ENCODE measurements at places on chromosomes 16 and 17. TPM values are rescaled to one million over a fixed set of nuclear protein-coding genes. Genes with fewer than 3 reads are reported as not detected.

DNA sequence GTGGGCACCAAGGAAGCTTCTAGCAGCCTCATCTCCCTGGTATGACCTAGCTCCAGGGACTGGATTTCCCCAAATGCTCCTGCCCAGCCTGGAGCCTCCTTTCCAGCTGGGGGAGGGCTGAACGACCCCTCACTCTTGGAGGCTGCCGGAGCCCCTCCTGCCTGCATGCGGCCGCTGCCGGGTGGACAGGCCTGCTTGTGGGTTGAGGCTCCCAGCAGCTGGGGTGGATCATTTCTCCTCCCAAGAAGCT lies 213.6 kb downstream of the SEC14L1 start:
- DNase-seq: no peak

Gene NPTX1
- total RNA-seq: 0.42 TPM

DNA sequence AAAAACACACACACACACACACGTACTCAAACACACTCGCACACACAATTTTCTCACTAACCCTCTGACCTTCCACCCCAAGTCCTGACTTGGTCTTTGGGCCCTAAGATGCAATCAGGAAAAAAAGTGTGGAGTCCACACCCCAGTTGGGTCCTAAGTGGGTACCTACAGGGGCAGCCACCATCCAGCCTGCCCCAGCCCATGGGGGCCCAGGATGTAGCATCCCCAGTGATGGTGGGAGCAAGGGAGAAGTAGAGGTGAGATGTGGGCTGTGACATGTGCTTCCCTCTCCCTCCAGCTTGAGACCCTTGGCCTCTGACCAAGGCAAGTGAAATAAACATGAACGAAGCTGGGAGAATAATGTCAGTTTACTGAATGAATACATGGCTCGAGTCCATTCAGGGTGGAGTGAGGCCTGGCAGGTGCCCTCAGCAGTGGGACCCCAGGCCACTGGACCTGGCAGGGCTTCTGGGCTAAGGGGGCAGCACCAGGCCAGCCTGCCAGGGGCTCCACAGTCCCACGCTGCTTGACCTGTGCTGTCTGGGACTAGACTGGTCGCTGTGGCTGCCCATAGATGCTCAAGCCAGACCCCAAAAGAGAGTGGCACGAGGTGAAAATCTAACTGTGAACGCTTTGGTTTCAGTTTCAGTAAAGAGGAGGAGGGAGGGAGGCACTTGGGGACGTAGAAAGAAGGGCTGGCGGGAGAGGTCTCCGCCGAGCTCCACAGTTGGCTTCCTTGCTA lies 73.7 kb downstream of the MRC2 start:
- no peak for DNase-seq

DNA sequence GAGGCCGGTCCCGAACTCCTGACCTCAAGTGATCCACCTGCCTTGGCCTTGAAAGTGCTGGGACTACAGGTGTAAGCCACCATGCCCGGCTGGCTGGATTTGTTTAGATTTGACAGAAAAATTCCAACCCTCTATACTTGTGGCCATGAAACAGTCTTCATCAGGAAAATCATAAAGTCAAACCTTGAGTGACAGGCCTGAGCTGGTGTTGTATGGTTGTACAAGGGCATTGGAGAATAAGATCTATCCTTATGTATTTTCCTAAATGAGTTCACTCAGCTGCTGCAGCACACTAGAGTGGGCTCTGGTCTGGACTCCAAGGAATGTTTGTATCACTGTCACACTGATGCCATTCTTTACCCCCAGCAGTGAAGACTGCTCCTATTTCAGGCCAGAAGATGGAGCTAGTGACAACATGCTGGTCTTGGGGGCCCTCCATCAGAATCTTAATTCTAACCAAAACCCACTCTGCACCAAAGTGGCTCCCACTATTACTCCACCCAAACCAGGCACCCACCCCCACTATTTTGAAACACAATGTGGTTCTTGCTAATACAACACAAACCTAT lies 27.4 kb downstream of the SNX11 start:
- no peak for DNase-seq

Gene AGRP
- total RNA-seq: not detected

- DNase-seq: peak; percentile 95
Measured at GRCh38 chr16:72989579-72990551, 58.1 kb downstream of the ZFHX3 start.

DNA sequence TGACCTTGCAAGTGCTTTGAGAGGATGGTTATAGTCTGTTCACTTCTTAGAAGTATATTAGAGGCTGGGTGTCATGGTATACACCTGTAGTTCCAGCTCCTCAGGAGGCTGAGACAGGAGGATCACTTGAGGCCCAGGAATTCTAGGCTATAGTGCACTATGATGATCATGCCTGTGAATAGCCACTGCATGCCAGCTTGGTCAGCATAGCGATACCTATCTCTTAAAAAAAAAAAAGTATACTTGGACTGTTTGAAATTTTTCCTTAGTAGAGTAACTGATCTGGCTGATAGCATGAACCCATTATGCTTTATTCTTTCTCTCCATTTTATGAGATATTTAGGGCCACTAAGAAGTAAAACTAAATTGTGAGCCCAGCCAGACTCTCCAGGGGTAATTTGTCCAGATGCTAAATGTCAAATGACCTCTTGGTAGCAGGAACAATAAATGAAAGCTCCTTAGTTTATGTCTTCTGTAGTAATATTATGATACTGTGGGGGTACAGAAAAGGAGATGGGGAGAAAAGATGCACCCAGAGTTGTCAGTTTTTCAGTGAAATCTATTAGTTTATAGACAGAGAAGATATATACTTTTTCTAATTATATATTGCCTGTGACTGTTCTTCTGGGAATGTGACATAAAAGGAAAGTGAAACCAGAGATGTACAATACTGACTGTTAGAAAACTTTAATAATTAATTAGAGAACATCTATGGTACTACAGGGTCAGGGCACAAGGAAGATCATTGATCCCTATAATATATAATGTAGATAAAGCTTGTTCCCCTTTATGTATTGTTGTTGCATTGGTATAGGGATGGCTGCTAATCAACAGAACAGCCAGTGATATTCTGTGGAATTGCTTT lies 335.3 kb upstream of the TBX2 start:
- DNase-seq: no peak

DNA sequence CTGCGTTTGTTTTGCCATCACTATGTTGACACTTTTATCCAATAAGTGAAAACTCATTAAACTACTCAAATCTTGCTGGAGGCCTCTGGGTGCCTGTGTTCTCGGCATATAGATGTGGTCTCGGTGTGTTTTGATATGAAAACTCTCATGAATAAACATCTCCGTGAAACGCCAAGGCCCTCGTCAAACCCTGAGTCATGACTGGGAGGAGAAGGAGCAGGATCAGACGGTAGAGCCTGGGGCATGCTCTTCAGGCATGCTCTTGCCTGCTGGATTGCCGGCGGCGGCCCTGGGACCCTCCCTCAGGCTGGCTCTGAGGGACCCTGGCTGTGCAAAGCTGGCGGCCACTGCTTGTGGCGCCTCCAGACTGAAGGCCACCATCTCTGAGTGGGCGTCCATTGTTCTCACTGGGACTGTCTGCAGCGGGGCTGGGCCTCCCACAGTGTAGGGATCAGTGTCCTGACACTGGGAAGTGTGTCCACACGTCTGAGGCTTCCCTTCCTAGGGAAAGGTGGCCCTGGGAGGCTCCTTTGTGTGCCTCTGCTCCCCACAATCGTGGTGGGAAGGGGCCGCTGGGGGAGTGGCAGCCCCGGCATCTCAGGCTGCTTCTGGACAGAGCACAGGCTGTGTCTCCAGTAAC lies 1.7 kb upstream of the NPB start:
- DNase-seq: no peak

Gene OSBPL7
- total RNA-seq: 8.4 TPM

Gene KRT25
- not detected for total RNA-seq

GRCh38 chr16:57354311-57354710 lies 4.3 kb upstream of the CCL22 start:
- no peak for DNase-seq

Measured in esophagus muscularis mucosa (tissue), 4 donors.